ENCODE measurements at places on chromosomes 4 and X.
A peak's percentile ranks its signal among the peaks of the same experiment; 100 is the strongest.

DNA sequence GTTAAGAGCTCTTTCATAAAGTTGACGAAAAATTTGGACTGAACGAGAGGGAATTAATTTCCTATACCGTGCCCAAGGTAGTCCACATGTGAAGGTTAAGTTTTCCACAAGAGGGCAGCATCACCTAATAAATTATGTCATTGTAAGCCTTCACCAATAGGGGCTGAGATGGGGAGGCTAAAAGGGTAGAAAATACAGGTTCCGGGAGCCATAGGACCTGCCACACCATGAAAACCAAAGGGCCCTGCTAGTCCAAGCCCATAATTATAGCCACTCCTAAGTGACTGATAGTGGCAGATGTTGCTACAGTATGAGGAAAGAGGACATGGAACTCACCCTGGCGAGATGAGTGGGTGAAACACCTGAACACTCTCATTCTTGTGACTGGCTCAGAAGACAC is 122.2 kb downstream of the SHROOM4 start:
- DNase-seq, result no peak

- DNase-seq, result no peak
These were observed 175.0 kb upstream of the MTMR8 start for GRCh38 chrX:64570204-64570603.

DNA sequence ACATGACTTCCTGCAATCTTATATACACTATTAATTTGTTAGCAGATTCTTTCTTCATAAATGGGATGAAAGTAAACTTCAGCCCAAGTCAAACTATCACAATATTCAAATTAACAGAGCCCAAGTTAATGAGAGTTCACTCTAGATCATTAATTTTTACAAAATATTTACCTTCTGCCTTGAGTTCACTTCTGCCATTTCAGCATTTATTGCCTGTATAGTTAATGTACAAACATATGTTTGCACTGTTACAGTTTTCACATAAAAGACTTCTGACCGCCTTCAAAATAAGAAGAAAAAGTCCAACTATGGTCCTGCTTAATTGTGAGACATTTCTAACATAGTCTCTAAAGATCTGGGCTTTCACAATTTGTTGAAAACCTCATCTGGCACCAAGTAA is 46.9 kb downstream of the GPC3 start:
- DNase-seq, result no peak

GRCh38 chrX:13864264-13864663 is 47.4 kb upstream of the GPM6B start:
- no peak for DNase-seq

DNA sequence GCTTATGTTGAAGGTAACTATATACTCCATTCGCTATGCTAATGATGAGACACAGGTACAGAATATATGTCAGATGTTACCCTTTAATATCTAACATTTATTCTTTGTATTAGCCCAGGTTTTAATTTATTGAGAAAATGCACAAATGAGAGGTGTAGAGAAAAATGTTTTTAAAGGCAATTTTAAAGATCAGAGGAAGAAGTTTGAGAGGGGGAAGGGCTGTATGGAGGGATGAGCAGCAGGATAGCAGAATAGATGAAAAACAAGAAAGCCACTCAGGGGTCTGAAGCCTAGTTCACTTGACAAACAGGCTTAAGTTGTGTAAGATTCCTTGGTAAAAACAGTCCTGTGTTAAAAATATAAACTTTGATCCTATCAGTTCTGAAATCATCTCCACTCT is 3.7 kb downstream of the MAB21L2 start:
- DNase-seq, result no peak

DNA sequence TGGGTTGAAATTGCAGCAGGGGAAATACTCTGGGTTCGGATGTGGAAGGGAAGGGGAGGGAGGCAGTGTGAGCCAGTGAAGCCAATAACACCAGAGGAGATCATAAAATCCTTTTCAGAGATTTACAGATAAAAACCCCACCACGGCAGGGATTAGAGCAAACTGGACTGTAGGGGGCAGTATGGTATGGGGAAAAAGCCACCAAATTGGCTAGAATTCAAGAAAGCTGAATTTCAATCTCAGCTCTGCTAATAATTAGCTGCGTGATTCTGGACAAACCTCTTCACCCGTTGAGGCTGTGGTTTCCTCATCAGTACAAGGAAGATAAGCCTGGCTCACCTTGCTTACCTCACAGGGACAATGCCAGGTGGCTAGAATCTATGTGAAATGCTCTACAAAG is 108.1 kb downstream of the ATG4A start:
- no peak for DNase-seq

GRCh38 chr4:86600007-86600653 is 6.0 kb downstream of the PTPN13 start:
- DNase-seq, result no peak

DNA sequence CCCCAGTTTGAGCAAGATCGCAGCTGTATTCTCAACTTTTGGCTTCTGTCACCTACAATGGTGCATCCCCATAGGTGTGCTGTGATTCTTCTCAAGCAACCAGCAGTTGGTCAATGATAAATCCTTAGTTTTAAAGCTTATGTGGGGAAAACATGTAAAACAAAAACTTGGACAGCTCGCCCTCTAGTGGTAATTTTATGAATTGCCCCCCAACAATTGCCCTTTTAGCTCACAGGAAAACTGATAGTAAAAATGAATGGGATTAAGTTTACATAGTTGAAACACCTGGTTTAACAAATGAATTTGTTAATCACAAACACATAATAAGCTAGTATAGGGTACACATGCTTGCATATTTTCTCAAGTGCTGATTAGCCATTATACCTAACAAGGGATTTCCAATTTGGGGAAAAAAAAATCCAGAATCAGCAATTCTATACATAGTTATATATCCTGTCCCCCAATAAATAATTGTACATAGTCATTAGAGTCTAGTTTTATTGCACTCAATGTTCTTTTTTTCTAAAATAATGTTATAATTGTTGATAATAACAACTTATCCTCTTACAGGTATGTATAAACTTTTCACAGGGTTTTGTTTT is 30.1 kb downstream of the TEX13A start:
- no peak for DNase-seq

- DNase-seq, result no peak
These were observed 141.0 kb downstream of the NSUN7 start for GRCh38 chr4:40890764-40891163.

- DNase-seq, result no peak
These were observed 483.7 kb upstream of the INTU start for GRCh38 chr4:127149086-127149485.

GRCh38 chr4:16001484-16001858 is 38.5 kb upstream of the FGFBP2 start:
- peak; percentile 19 for DNase-seq

- DNase-seq, result no peak
These were observed 485.5 kb downstream of the TRAM1L1 start for GRCh38 chr4:116599859-116600258.

- DNase-seq, result no peak
These were observed 114.5 kb upstream of the ACSL4 start for GRCh38 chrX:109847257-109848187.
